Stimulated activated CD4-positive, alpha-beta T cell treated with anti-CD3 and anti-CD28 coated beads, Interleukin-15, amount 100 ng/mL, for 48 hours (primary cell): ENCODE measurements at places on chromosomes 6 and 20.

- DNase-seq: no peak
Observed at GRCh38 chr6:17220040-17220910, 60.9 kb upstream of the RBM24 start.

GRCh38 chr6:115832786-115833185 lies 227.9 kb downstream of the FRK start:
- DNase-seq: no peak

DNA sequence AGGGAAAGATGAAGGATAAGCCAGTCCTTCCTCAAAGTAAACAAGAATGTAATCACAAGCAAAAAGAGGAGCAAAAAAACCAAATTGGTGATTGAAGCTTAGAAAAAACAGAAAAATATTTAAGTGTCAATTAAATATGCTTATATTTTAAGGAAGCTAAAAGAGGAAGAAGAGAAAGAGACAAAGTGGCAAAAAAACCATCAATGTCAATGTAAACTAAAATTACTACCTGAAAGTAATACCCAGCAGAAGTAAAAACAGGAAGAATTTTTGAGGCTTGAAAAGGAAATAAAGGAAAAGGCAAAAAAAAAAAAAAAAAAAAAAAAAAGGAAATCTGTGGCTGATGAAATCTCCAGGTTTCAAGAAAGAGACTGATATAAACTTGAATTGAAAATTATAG lies 36.2 kb upstream of the OGFRL1 start:
- DNase-seq: no peak

- DNase-seq: no peak
Observed at GRCh38 chr6:148840256-148840655, 93.4 kb downstream of the UST start.

DNA sequence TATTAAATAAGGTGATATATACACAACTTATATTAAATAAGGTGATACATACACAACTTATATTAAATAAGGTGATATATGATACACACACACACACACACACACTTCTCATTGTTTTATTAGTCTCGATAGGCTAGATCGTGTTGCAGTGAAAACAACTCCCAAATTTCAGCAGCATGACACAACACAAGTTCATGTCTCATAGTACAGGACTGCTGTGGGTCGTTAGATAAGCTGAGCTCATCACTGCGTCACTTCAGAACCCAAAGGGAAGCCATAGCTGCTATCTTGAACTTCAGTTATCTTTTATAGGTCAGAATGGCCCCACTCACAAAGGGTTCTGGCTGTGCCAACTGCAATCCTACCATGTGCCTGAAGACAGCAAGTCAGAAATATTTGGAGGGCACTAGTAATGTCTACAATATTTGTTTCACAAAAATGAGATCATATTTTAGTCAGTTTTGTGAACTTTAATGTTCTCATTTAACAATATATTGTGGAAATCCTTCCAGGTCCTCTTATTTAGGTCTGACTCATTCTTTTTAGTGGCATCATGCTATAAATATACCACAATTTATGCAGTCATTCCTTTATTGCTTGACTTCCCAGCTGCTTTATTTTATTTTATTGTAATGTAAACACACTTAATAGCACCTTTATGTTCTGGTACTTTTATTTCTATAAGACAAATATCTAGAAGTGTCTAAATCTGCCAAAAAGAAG lies 290.2 kb downstream of the PHACTR1 start:
- DNase-seq: no peak

DNA sequence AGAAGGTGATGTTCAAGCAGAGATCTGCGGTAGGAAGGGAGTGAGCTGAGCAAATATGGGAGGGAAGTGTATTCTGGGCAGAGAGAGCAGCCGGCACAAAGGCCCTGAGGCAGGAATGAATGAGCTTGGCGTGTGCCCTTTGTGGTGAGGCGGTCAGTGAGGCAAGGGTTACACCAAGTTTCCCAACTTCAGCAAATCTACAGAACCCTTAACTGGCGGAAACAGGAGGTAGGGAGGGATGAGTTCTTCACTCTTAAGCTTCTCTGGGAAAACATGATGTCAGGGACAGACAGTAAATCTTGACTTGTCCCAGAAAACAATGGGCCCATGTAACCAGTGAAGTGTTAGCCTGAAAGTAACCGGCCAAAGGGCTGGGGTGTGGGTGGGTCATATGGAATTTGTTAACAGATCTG lies 97.1 kb upstream of the PTPN1 start:
- DNase-seq: no peak

DNA sequence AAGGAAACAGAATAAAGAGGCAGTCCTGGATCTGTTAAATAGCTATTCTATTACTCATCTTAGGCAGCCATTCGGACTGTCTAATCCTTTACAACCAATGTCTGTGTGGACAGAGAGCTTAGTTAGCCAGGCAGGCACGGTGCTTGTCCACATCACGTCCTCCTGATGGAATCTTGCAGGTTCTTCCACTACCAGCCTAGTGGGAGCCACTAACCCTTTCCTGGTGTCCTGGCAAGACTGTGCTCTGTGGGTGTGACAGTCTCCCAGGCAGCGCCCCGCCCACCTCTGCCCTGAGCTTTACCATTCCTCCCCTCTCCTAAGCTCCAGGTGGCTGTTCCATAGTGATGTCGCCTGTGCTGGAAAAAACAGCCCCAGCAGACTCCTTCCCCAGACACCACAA lies 78.3 kb upstream of the CLDN20 start:
- no peak for DNase-seq

- DNase-seq: no peak
Observed at GRCh38 chr6:100803264-100804045, 77.7 kb downstream of the ASCC3 start.

DNA sequence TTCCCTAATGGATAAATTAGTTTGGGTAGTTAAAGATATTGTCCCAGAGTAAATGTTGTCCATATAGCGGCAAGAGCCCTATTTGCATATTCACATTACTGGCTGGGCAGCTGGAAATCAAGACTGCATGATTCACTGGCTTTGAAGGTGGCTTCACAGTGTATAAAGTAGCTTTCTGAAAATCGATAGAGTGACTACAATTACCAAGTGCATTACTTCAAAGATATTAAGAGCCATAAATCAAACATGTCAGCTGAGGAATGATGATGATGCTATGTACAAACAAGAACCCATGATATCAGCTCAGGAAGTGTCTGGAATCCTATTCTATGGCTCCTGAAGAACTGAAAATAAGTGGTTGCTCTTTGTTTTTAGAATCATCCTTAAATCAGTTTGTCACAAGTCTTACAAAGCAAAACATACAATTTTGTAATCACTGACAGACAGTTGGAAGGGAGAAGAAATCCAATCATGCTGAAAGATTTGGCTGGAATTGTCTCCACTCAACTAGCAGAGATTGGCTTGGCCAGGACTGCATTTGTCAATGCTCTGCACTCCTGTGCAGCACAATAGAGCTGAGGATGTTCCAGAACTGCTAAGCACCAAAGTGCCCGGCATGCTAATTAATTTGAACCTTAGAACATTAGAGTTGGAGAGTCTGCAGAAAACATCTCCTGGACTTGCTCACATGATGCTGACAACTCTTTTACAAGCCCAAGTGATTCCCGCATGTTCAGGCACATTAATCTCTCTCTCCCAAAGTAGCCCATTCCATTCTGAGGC lies 77.9 kb upstream of the B3GAT2 start:
- DNase-seq: no peak

- no peak for DNase-seq
Observed at GRCh38 chr6:52352239-52353018, 9.5 kb upstream of the PAQR8 start.

GRCh38 chr6:142940487-142940886 lies 4.5 kb downstream of the HIVEP2 start:
- DNase-seq: no peak

GRCh38 chr6:30944051-30944450 lies 3.3 kb downstream of the MUCL3 start:
- DNase-seq: no peak

DNA sequence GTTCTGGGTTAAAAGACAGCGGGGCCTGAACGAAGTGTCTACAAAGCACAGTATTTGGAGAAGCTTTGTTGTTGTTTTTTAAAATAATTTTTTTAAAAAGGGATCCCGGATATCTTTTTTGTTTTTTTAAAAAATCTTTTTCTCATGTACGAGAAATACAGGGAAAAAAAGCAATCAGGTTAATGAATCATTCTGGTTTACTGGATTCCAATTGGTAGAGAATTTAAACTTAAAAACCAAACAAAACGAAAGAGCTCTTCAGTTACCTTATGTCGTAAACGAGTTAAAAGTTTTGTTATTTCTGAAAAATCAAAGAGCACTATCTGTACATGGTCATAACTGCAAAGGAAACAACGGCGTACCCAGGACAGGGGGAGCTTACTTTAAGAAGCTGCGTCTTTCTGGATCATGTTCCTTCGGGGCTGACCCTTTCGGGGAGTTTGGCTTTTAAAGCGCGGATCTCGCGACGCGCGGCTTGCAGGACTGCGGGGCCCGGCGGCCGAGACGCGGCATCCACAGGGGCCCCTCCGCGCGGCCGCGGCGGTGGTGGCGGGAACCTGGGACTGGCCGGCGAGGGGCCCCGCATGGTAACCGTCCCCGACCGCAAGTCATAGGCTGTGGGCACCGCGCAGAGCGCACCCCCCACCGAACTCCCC lies 927 bp downstream of the IL20RA start:
- no peak for DNase-seq

DNA sequence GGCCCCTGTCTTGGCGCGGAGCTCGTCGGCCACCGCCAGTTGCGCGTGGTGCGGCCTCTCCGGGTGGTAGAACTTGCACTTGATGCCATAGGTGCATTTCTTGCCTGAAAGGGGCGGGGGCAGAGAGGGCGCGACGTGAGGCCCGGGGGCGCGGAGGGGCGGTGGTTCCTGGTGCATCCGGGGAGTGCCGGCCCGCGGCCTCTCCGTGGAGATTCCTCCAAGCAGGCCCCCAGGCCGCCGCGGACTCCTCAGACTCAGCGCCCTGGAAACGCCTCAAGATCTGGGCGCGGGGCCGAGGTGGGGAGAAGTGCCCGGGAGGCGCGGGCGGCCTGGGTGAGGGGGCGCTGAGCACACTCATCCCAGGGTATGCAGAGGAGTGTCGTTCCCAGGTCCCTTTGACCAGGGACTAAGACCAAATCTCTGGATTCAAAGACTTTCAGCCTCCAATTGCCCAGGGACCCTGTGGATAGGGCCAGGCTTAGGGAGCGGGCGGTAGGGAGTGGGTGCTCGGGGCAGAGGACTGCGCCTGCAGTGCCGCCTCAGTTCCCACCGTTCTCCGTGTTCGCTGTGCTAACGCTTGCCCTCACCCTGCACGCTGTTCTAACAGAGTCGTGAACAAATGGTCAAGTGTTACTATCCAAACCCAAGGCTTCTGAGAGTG lies 33.3 kb downstream of the ZC3H12D start:
- no peak for DNase-seq

DNA sequence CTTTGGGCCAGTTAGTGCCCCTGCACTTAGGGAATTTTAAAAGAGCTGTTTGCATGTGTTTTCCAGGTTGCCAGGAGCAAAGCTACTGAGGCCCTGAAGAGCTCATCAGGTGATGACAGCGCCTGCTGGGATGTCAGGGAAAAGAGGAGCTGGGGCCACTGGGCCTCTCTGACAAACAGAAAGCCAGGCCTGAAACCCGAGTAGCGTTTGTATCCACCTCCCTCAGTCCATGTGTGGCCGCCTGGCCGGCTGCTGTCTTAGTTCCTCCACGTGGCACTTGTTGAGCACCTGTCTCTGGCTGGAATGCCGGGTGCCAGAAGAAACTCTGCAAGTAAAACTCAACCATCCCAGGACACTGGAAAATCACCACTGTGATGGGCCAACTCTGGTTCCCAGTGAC lies 601.2 kb downstream of the CDH26 start:
- no peak for DNase-seq

DNA sequence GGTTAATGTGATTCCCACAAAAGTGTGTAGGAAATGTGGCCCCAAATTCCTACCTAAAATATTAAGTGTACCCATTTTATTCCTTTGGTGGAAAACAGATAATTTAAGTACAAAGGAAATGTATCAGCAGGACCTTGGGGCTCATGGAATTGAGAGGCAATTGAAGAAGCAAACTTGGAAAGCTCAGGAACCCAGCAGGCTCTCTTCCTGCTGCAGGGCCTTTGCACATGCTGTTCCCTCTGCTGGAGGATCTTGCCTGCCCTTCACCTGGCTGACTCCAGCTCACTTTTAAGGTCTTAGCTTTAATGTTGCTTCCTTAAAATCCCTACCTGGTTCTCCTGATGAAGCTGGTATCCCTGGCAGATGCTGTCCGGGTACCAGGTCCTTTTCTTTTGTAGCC lies 9.8 kb upstream of the BLCAP start:
- DNase-seq: no peak

- DNase-seq: no peak
Observed at GRCh38 chr6:3260772-3261517, 2.2 kb downstream of the PSMG4 start.

- DNase-seq: no peak
Observed at GRCh38 chr6:25006565-25007001, 70.8 kb upstream of the RIPOR2 start.

- DNase-seq: no peak
Observed at GRCh38 chr6:148273962-148274752, 68.5 kb upstream of the SASH1 start.

- DNase-seq: peak; percentile 56
Observed at GRCh38 chr20:2101057-2101864, at the start of gene STK35. Gene STK35 (plus strand): TSS chr20:2101827. CDS start chr20:2101882, 55 bp downstream.

- DNase-seq: no peak
Observed at GRCh38 chr6:151523034-151523433, 29.2 kb downstream of the CCDC170 start.

GRCh38 chr6:116533233-116533957 lies 12.1 kb downstream of the TRAPPC3L start:
- no peak for DNase-seq

GRCh38 chr6:50966532-50966931 lies 147.9 kb downstream of the TFAP2B start:
- no peak for DNase-seq

DNA sequence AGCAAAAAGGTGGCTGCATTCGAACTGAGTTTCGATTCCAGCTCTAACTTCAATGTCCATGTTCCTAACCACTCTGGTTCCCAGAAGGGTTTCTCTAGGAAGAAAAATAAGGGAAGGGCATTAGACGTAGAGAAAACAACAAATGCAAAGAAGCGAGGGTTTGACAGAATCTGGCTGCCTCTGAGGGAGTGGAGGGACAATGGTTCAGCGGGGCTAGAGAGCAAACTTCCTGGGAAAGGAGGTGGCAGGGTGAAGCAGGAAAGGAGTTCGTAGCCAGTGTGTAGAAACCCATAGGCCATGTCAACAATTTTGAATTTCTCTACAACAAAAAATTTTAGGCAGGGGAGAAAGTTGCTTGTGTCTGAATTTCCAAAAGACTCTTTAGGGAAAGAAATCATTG lies 14.5 kb upstream of the DNAAF9 start:
- no peak for DNase-seq
